ENCODE measurements at places on chromosomes 5 and 9.

DNA sequence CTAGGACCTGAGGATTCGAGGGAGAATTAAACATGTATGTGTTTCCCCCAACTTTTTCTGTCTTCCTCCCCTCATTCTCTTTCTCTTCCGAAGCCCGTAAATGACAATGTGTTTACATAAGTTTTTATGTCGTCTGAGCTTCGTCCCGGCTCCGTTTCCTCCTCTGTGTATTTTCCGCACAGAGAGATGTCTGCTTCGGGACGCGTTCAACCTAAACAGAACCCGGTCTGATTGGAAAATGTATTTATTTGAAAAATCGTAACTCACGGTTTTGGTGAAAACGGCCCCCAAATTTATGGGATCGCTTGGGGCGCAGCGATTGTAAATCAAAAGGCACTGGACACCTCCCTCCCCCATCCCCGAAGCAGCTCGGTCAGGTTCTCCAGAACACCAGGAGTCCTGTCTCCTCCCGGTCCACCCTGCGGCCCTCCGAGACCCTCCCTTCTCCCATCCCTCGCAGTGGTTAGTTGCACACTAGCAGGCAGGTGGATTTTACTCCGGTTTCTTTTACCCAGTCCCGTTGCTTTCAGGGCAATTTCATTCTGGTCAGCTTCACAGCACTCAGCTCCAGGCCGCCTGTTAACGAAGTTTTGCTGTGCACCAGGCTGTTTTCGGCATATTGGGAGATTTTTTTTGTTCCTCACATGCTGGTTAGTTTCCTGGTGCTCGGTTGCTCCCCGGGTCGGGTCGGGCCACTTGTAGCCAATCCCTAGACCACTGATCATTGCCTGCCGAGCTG, 5.8 kb upstream of the HAND1 start:
- no peak for DNase-seq

GRCh38 chr5:5467737-5468136, 45.3 kb downstream of the ICE1 start:
- no peak for DNase-seq

GRCh38 chr5:31757806-31758205, 118.9 kb downstream of the PDZD2 start:
- no peak for DNase-seq

GRCh38 chr9:74728176-74728575, 159.5 kb downstream of the TRPM6 start:
- no peak for DNase-seq

GRCh38 chr9:107571148-107571547, 81.6 kb upstream of the KLF4 start:
- no peak for DNase-seq

DNA sequence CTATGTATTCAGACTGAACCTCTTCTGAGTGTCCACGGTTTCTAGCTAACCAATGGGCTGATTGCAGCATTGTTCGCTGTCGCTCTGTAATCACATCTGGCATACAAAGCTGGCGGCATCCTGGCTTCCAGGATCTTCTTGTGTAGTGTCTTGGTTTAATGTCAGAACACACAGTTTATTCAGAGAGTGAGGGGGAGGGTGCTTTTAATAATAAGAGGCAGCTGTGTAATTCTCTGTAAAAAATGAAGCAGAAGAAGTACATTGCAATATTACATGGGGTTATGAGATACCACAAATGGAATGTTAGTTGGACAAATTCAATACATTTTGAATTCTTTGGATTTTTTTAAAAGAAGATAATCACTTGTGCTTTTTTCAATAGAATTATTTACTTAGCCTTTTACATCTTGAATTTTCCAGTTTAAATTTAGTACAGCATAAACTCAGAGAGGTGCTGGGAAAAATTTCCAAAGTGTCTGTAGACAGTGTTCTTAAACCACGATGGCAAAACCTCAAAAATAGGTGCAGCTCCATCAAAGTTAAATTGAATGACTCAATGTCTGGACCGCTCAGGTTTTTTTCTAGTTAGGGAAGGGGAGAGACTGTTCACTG, 206.0 kb downstream of the PCSK1 start:
- DNase-seq, result no peak

DNA sequence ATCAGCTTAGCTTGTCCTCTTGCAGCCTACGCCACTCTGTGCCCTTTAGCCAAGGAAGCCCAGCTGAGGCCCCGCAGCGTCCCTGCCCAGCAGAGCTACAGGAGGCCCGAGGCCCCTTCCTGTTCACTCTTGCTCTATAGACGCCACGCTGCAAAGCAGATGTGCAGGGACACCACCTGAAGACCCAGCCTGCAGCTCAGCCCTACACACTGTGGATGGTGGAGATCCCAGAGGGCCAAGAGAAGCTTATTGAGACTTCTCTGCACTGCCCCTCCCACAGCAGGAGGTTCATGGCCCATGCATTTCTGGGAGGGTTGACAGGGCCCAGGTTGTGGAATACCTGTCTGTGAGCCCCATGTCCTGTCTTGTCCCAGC, 33.6 kb downstream of the IRF1 start:
- DNase-seq, result no peak

DNA sequence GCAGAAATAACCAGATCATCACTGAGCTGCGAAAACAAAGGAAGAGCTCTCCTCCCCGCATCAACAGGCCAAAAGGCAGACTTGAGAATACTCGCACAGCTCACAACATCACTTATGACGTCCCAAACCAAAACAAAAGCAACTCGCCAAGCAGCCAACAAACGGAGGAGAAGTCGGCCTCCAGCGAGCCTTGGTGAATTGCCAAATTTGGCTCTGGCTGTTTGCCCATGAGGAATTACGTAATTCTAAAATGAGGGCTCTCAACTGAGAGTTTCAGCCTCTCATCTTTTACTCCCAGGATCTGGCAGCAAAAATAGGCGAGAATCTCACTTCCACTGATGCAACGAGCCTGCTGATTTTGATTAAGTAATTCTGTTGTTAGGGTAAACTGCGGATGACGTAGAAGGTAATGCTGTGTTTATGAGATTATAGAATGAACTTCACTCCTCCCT, 51.7 kb upstream of the SEMA6A start:
- DNase-seq, result no peak

DNA sequence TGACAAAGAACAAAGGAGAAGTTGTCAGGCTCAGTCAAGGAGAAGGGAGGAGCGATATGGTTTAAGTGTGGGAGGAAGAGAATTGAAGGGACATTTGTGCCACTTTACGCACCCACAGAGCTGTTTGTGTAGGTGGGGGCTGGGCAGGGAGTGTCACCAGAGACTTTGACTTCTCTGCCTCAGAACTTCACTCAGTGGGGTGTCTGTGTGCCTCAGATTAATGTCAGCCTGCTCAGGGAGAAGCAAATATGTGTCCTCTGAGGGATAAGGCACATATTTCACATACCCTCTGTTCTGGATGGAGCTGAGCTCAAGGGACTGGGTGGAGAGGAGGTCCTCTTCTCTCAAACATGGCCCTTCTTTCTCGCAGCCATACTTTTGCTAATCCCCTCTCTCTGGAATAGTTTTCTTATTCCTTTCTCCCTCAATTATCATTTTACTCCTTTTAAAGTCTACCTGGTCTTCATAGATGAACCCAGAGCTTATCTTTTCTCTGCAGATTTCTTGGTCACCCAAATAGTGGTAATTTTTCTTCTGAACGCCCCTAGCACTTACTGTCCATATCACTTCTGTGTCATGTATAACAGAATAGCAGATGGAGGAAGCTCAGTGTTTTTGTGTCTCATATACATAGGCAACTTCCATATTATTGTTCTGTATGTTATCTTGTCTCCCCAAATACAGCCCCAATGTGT, 77.0 kb downstream of the IQGAP2 start:
- DNase-seq, result no peak

DNA sequence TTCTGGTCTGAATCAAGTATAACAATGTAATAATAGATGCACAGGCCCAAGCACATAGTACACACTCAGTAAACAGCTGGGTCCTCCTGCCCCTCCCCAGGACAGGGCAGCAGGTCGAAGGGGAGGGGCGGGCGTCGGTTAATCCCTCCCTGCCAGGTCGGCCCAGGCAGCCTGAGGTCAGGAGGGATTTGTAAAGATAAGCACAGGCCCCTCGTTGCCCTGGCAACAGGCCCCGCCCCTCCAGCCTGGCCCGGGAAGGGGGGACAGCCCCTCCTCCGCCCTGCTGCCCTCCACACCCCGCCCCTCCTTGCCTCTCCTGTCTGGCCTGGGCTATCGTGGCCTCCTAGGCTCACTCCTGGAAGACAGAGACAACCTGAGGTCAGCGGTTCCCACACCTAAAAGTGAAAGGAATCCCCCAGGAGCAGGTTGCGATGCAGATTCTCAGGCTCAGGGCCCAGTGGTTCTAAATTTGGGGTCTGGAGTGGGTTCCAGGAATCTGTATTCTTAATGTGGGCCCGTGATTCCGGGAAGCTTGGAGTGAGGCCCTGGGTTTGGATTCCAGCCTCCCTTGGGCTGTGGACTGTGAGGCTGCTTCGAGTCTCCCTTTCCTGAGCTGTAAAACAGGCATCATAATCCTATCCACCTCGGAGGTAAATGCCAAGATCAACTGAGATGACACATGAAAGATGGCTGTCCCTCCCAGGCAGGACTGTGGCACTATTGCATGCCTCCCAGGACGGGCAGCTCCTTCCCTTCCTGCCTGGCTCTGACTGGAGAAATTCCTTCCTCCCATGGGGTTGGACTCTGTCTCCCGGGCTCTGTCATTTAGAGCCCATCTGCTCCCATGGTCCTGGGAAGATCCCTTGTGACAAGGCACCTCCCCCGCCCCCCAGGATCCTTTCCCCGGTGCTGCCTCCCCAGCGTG, 4.4 kb downstream of the CRB2 start:
- no peak for DNase-seq

DNA sequence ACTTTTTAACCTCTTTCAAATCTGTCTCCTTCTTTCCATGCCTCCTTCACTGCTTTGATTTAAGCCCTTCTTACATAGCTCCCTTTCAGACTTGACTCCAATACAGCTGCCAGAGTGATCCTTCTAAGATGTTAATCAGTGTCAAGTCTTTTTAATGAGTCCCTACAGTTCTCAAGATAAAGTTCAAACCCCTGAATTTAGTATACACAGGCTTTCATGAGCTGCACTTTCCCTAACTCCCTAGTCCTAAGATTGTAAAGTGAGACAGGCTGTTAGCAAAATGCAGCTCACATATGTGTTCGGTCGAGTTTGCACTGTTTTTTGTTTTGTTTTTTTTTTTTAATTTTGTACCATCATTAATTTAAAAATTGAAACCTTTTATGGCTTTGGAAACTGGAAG, 190.4 kb upstream of the VCAN start:
- DNase-seq, result no peak

DNA sequence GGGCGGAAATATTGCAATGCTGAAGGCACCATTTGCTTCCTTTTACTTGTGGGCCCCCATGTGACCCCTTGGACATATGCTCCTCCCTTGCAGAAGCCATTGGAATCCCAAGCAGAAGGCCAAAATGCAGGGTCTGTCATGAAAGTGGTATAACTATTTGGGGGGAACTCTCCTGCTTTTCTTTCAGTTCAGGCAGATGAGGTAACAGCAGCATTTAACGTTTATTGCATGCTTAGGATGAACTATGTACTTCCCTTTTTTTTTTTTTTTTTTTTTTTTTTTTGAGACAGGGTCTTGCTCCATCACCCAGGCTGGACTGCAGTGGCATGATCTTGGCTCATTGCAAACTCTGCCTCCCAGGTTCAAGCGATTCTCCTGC, 7.8 kb downstream of the FOXI1 start:
- no peak for DNase-seq

GRCh38 chr5:179243333-179243732, 101.9 kb downstream of the ADAMTS2 start:
- no peak for DNase-seq

- DNase-seq, result no peak
Observed at GRCh38 chr9:8772302-8772701, 972.7 kb upstream of the DMAC1 start.

GRCh38 chr9:122337556-122337929, 33.3 kb upstream of the PTGS1 start:
- no peak for DNase-seq

DNA sequence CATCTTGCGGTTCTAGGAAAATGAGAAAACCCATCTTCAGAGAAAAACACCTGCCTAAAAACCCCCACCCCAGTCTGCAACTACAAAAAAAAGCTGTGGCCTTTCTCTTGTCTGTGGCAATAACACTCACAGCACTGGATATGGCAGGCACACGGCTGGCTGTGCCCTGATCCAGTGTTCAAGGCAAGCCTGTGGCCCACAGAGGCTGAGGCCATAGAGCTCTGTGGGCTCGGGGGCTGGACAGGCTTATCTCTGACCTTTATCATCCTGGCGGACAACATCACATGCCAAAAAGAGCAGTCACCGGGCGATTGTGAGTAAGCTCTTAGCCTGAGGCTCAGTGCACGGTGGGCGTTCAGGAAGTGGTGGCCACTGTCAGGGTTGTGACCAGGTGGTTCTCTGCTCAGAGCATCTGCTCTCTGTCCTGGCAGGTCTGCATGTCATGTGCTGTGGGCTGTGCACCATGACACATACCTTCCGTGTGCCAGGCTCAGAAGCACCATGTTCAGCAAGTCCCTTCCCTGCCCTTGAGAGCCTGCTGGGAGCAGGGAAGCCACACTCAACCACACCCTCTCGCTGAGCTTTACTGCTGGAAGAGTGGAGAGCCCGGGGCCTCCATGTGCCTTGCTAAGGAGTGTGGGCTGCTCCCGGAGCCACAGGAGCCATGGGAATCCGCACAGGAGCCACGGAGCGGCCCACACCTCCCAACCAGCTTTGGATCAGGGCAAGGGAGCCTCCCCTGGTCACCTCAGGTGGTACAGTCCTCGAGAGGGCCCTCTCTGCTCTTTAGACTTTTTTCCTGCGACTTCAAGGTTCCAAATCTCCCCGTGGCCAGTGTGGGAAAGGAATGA, 34.6 kb upstream of the WDR38 start:
- no peak for DNase-seq

DNA sequence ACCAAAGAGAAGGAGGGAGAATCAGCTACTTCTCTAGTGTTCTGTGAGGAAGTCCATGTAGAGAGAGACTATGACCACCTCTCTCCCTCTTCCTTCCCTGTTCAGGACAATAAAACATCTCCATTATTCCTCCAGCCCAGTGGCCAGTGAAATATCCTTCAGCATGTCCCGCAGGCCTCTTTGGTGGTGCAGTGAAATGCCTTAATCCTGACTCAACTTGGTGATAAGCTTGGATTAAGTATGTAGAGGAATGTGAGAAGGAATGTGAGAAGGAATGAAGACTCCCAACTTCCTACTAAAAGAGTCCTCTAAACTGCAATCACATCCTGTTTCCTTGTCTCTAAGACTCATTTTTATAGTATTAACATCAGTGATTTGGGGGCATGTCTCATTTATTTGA, 167.3 kb downstream of the TRPM3 start:
- no peak for DNase-seq

GRCh38 chr9:83630938-83631457, 8.1 kb downstream of the IDNK start:
- DNase-seq, result no peak

- no peak for DNase-seq
Observed at GRCh38 chr9:83065233-83065632, 2.3 kb upstream of the RASEF start.

DNA sequence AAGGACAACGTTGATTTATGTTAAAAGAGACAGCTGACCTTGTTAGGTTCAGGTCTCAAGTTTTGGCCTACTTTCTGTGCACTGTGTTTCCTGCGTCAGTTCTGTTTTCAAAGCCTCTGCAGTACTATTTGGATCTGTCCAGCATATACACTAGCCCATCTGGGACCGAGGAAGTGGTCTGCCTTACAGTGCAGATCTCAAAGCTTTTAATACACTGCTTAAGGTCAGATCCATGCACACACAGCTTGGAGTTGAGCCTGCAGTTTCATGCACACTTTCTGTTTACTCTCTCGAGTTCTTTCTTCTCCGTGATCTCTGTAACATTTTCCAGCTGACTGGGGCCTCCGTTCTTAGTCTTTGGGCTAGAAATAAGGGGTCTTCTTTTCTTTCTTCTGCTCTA, 24.1 kb downstream of the CARTPT start:
- no peak for DNase-seq

- DNase-seq, result no peak
Observed at GRCh38 chr5:123805300-123805699, 293.3 kb downstream of the CSNK1G3 start.
